T-helper 9 cell (primary cell): ENCODE measurements at places on chromosomes 1 and 21.

GRCh38 chr1:26530895-26531598 is 1.5 kb downstream of the RPS6KA1 start:
- DNase-seq, result no peak

- no peak for DNase-seq
Measured at GRCh38 chr1:150365941-150366340, 2.0 kb downstream of the RPRD2 start.

DNA sequence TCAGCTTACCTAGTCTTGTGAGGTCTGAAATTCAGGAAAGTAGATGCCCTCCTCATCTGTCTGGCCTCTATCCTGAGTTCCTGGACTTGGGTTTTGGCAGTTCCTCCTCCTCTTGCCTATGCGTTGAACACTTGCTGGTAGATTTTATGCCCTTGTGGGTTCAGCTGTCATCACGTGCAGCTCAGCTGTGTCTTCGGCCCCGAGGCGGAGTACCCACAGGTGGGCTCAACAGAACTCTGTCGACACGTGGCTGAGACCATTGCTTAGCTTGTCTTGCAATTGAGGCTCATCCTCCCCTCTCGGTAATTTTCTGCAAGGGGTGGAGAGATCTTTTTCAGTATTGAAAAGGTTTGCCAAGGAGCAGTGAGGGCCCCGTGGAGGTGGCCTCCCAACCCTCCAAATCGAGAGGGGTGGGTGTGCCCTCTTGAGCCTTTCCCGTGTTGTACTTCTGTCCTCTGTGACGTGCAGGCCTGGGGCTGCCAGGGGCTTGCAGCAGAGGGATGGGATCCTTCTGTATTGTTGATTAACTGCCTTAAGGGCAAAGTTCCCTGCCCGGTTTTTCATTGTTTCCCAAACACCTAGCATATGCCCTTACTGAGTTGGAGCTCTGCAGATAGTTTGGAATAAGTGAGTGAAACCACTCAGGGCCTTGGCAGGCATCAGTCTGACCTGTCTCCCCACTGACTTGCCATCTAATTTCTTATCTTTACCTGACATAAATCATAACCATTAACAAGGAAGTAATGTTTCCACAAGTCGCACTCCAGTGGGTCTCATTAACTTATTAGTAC is 2.9 kb downstream of the CENPS start:
- DNase-seq, result no peak

GRCh38 chr21:43362915-43363314 is 64.0 kb downstream of the SIK1 start:
- DNase-seq, result no peak

- DNase-seq, result no peak
Measured at GRCh38 chr1:232249339-232249738, 380.6 kb downstream of the SIPA1L2 start.

GRCh38 chr1:35962952-35963351 is 32.0 kb downstream of the AGO3 start:
- no peak for DNase-seq

- no peak for DNase-seq
Measured at GRCh38 chr1:235147269-235147668, 13.8 kb downstream of the RBM34 start.

- DNase-seq, result no peak
Measured at GRCh38 chr1:218529646-218530300, 184.6 kb downstream of the TGFB2 start.

GRCh38 chr1:239288820-239289554 is 97.4 kb upstream of the CHRM3 start:
- no peak for DNase-seq

DNA sequence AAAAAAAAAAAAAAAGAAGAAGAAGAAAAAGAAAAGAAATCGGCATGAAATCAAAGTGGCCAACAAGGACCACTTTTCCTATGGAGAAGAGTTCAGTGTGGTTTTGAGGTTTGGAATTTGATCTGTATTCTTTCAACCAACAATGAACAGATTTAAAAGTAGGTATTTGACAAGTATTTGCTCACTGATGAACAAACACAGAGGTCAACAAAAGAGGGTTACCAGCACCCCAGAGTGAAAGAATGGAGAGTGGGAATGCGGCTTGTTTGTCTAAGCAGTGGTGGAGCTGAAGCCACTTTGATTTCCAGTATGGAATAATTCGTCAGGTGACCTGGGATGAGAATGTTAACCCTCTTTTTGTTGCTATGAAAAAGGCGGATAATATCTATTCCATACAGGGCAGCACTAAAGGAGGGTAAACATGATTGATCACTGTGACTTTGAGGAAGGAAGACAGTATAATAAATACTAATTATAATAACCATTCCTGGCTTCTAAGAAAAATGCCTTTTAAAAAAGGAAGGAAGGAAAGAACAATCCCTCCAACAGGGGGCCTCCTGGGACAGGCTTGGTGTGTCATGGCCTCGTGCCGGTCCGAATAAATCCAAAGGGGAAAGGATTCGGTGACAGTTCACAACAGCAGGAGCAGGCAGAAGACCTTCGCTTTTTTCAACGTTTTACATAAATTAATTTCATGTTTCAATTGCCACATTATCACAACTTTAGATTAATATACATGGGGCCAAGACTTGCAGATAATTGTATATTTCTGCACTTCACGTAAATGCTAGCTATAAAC is 37.2 kb upstream of the SIM2 start:
- no peak for DNase-seq

- no peak for DNase-seq
Measured at GRCh38 chr1:6039031-6039430, 6.7 kb upstream of the KCNAB2 start.

- DNase-seq, result no peak
Measured at GRCh38 chr1:172990598-172991215, 60.0 kb downstream of the TNFSF18 start.

- DNase-seq, result no peak
Measured at GRCh38 chr21:26715878-26716506, 129.2 kb downstream of the ADAMTS1 start.

DNA sequence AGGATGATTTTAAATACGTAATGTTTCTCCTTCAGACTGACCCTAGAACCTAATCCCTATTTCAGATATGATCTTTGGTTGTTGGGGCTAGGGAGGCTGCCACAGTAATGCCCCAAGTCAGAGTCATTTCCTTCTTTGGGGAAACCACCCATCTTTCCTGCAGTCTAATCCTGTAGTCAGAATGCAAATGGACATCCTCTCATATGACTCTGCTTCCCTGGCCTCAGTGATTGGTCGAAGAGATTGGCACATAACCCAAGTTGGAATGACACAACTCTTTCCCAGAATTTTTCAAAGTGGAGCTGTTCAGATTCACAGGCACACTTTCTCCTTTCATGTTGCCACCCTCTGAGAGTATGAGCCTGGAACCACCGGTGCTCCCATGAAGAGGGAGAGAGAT is 58.8 kb upstream of the ZNF644 start:
- DNase-seq, result no peak

GRCh38 chr1:119731060-119731459 is 19.3 kb downstream of the PHGDH start:
- DNase-seq, result no peak

DNA sequence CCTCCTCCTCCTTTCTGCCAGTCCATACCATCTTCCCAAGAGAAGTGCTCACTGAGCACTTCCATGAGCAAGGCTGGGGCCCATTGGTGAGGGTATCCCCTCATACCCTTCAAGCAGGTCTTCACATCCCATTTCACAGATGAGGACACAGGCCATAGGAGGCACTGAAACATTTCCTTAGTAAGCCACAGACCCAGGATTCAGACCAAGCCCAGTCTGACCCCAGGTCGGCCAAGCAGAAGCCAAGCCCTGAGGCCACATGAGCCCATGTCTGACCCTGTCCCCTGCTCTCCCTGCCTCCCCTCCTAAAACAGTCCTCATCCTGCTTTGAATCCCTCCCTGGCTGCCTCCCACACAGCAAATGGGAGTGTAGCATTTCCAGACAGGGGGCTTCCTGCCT is 146.2 kb downstream of the ZSCAN20 start:
- no peak for DNase-seq

- no peak for DNase-seq
Measured at GRCh38 chr1:34128186-34128889, 36.7 kb downstream of the CSMD2 start.

GRCh38 chr1:89754518-89754917 is 66.3 kb upstream of the LRRC8D start:
- DNase-seq, result no peak

DNA sequence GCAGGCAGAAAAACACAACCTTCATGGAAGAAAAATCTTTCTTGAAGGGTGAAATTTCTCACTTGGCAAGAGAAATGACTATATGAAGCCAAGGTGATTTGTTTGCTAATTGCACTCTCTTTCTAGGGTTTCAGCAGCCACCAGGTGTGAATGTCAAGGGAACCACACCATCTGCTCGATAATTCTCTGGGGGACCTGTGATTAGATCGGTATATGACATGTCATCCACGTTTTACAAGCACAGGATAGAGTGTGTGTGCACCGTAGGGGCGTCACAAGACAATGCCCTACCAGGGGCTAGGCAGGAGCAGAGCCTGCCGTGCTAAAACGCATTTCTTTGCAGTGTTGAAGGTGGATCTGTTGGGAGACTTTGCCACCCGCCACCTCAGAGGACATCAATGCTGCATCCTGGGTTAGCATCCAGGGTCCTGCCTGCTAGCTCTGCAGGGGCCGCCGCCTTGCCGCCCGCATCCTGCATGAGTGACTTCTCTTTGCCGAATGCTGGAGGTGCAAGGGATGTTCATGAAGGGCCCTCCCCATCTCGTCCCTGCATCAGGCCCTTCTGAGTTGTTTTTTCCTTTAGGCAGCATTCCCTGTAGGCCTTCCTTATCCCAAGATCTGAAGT is 37.8 kb upstream of the CCSAP start:
- DNase-seq, result no peak

DNA sequence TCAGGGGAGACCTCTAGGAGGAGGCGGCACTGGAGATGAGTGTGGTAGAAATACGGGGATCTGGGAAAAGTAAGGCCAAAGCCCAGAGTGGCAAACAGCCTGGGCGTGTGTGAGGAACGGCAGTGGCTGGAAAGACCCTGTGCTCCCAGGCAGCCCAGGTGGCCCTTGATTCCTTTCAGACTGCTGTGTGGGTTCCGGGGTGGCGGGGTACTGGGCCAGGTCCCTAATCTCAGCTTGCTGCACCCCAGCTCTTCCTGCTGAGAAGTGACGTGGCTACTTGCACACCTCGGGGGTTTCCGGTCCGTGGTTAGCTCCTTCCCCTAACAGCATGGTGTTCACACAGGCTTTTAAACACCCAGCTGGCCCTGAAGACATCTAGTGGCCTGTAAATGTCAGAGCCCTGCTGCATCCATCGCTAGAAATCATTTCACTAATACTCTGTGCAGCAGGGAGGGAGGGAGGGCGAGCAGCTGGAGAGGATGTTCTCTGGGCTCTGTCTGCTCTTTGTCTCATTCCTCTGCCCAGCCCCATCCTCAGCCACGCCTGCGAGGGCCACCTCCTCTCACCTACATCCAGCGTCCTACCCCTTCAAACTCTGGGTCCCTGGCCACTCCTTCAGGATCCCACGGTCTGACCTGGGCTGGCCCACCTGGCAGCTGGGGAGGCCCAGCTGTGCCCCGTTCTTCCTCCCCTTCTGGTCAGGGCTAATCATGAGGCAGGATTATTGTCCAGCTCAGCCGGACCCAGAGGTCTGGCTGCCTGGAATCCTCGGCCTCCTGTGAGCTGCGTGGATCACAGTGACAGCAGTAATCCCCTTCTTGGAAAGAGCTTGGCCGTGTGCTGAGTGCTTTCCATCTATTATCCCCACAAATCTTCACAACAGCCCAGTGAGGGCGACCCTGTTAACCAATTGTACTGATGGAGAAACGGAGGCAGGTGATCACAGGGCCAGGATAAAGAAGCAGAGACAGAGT is 7.2 kb downstream of the ZDHHC18 start:
- peak; percentile 88 for DNase-seq

DNA sequence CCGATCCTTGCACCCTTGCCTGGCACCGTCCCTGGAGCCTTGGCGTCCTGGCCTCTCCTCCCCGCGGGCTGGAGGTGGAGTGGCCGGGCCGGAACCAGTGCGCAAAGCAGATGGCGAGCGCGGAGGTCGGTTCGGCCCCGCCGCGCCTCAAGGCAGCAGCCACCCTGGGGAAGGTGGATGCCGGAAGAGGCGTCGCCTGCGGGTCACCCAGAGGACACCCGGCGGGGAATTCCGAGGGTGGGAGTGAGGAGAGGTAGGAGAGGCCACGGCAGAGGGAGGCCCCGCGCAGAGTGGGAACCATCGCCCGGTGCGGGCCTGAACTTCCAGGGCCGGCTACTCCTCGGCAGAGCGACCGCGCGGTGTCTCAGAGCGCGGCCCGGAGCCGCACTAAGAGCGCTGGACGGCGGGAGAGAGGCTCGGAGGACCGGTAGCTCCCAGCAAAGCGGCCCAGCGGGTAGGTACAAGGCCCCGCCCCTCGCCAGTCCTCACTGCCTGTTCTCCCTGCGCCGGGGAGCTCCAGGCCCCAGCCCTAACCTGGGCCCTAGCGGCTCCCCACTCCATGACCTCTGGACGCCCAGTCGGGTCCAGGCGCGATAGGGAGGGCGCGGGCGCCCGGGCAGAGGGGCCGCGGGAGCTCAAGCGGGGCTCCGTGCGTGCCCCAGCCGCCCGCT is at the start of gene RNF207:
TSS of gene RNF207 (plus strand) at position 271 of the 671 bp plus-strand sequence. CDS start 417 bp downstream, outside the sequence.
- peak; percentile 57 for DNase-seq

DNA sequence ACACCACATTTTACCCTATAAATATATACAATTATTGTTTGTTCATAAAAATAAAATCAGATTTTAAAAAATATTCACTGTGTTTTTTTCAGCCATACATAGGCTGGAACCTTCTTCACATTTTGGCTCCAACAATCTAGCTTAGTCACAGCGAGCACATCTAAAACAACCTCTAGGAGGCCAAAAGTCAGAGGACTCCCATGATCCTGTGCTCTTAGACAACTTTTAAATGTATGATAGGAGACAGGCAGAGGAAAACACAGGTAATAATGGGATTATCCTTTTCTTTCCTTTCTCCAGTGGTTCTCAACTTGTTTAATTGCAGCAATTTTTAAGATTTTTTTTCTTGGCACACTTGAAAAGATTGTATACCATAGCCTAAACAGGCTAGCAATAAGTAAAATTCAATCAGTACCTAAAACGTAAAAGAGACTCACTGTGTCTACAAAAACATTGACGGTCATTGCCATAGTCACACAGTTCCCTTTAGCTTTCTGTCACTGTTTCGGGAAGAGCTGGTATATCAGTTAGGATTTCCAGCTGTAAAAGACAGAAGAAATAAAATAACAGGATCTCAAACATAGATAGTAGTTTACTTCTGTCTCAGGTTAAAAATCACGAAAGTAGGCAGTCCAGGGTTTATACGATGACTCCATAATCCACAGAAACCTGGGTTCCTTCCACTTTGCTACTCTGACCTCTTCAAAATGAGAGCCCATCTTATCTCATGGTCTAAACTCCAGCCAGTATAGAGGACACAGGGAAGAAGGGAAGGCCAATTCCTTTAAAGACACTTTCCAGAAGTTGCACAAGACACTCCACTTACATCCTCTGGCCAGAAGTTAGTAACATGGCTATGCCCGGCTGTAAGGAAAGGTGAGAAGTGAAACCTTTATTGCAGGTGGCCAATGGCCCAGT is 39.2 kb upstream of the CR1L start:
- no peak for DNase-seq

- no peak for DNase-seq
Measured at GRCh38 chr1:173112129-173112528, 61.4 kb upstream of the TNFSF18 start.
